SHP77 treated with DMSO at 0.1 percent for 48 hours (cell line): ENCODE measurements at places on chromosomes 3 and 15.
A peak's percentile ranks its signal among the peaks of the same experiment; 100 is the strongest.

- DNase-seq, result no peak
These were observed 36.7 kb downstream of the PTPN9 start for GRCh38 chr15:75542386-75542797.

DNA sequence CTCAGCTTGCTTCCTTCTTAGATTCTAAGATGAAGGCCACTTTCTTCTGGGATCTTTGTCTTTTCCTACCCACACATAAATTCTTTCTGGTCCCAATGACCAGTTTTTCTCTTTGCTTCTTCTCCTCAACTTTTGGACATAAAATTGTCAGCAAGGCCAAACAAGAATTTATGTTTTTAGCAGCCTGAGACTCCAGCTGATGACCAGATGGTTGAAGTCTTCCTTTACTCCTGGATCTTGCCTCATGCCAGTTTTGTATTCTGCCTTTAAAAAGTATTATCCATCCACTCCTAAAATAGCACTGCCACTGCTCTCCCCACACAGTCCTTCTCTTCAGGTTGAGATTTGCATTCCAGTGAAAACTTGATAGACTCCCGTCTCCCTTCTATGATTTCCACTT lies 236.0 kb downstream of the VPS13C start:
- no peak for DNase-seq

GRCh38 chr3:168707900-168708299 lies 612.2 kb upstream of the GOLIM4 start:
- no peak for DNase-seq

DNA sequence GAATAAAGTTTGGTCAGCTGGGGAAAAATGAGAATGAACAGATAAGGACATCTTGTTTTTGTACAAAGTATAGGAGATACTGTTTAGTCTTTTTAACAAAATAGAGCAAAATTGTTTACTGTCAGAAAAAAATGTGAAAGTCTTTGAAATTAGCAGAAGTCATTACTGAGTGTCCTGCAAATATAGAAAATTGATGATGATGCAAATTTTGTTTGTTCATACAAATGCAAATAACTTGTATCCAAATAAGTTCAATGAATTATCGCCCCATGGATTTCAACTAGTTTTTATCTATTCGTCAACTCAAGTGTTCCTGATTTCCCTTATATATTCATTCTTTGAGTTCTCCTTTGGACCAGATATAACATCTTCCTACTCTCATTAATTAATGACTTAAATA lies 378.0 kb upstream of the SGO1 start:
- no peak for DNase-seq

GRCh38 chr3:72270730-72271129 lies 485.8 kb upstream of the PROK2 start:
- no peak for DNase-seq

DNA sequence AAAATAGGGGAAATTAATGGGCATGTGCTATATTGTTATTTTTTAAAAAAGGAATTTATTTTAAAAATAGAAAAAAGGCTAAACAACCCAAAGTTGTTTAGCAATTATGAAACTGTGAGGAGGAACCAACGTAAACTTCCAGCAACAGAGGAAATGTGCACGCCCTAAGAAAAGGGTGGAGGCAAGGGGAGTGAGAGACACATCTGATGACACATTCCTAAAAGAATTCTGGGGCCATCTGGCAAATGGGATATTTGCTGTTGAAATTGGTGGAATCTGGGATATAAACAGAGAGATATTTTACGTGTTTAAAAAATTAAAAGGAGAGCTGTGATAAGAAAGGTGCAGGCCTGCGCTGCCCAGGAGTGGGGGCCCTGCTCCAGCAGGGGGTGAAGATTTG lies 50.8 kb upstream of the MUC13 start:
- DNase-seq, result no peak

- no peak for DNase-seq
These were observed 58.3 kb upstream of the TMEM115 start for GRCh38 chr3:50417637-50418033.

DNA sequence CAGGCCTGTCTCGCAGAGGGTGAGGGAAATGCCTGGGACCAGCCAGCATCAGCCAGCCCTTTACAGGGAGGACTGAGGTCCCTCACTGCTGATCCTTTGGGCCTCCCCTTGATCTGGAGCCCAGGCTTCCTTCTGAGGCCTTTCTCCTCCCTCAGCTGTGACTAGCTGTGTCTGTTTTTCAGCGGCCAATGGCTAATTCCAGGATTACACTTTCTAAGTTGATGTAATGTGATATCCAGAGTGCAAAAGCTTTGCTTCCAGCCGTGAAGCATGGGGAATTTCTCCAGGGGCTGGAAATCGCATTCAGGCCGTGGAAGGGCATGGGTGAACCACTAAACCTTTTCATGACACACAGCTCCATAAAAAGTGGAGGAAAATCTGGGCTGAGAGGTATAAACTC lies 157.6 kb downstream of the SHQ1 start:
- no peak for DNase-seq

DNA sequence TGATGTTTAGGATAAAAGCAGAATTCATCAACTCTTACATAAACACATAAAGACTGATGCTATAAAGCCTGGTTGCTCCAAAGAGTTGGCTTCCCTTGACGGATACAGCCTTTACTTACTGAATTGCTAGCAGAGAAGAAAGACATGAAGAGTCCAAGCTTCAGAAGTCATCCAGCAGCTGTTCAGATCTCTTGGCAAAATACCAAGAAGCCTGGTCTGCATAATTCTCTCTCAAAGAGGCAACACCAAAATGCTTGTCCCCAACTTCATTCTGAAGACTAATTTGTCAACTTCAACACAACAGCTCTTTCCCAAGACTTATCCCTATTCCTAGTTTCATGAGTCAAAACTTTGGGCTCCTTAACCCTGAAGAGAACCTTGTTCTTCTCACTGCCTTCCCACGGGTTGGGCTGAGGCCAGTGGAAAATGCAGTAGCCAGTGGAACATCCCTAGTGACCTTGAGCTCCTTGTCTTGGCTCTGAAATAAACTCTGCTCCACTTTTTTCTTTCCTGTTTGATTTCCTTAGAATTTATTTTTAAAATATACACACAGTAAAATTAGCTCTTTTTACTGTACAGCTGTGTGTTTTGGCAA lies 119.2 kb upstream of the THBS1 start:
- DNase-seq, result no peak

DNA sequence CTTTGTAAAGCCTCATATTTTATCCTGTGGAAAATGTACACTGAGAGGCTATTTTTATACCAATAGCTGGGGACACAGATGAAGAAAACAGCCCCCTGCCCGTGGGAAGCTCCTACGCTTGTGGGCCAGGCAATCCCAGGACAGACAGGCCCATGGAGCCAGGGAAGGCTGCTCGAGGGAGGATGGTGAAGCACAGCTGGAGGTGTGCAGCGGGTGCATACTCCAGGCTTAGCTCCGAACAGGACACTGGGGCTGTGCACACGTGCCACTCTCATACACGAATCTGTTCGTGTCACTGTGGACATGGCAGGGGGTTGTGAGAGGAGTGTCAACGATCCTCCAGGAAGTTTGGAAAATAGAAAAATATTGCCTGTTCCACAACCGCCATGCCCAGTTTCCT lies 36.1 kb downstream of the SMAD6 start:
- no peak for DNase-seq

DNA sequence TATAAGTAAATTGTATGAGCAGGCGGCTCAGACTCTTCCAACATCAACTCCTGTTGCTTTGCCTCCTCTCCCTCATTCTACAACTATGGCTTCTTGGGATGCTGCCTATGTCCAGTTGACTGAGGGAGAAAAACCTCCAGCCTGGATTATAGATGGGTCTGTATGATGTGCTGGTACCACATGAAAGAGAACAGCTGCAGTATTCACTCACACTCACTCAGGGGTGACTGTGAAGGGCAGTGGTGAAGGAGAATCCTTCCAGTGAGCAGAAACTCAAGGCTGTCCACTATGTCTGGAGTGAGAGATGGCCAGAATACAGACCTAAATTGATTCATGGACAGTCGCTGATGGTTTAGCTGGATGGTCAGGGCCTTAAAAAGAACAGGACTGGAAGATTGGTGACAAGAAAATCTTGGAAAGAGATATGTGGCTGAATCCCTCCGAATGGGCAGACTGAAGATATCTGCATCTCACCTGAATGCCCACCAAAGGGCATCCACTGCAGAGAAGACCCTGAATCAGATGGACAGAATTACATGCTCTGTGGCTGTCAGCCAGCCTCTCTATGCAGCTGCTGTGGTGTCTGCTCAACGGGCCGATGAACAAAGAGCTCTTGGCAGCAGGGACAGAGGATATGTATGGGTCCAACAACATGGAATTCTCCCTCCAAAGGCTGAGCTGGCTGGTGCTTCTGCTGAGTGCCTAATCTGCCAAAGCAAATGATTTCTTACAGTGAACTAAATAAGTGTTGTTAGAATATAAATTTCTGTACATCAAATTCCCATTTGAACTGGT lies 1.9 kb upstream of the BCL2L10 start:
- DNase-seq, result peak; percentile 5

GRCh38 chr3:99537416-99537815 lies 101.0 kb upstream of the COL8A1 start:
- DNase-seq, result no peak

DNA sequence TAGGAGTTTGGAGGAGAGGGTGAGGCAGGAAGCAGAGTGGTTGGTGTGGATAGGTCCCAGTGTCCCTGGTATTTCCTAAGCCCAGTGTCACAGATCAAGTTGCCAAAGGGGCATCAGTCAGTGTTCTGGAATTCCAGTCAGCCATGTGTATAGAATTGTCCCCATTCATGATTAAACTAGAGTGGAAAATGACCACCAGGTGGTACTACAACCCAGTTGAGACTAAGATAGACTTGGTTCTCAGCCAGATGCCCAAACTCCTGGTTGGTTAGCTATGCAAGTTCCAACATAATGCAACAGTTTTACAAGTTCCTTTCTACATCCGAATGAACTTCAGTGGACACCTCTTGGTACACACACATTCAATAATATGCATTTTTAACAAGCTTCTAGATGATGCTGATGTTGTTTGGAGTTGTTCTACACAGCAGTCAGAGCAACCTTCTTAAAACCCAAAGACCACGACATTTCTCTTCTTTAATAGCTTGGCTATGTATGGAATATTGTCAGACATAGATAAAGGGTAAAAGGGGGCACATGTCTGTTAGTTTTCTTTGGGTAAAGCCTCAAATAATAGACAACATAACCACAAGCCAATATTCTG lies 8.4 kb upstream of the ATR start:
- peak; percentile 56 for DNase-seq

DNA sequence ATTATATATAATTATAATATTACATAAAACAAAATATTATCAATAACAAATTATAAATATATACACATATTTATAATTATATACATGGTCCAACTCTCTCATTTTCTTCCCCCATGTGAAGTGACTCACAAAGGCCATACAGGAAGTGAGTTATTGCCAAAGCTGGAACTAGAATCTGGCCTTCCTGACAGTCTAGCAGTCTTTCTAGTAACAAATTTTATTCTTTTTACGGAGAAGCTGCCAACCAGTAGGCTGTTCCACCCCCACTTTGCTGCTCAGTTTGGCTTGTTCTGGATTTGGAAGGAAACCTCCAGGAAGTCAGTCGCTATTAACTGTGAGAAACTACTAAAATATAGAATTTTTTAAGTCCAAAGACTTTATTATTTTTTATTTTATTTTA lies 79.6 kb downstream of the DHX36 start:
- no peak for DNase-seq

DNA sequence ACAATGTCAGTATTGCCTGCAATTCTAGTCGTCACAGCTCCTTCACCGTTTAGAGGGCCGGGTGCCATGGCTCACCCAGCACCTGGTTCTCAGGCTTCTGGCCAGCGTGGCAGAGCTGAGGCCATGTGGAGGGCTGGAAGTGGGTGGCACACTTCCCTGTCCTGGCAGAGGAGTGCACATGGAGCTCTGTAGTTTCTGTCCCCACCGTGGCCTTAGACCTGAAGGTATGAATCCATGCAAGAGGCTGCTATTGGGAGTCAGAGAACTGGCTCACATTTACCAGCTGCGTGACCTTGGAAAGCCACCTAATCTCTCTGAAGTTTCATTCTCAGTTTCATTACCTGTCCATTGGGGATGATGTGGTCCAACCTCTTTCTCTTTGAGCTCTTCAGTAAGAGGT lies 22.2 kb downstream of the EPHB1 start:
- no peak for DNase-seq

DNA sequence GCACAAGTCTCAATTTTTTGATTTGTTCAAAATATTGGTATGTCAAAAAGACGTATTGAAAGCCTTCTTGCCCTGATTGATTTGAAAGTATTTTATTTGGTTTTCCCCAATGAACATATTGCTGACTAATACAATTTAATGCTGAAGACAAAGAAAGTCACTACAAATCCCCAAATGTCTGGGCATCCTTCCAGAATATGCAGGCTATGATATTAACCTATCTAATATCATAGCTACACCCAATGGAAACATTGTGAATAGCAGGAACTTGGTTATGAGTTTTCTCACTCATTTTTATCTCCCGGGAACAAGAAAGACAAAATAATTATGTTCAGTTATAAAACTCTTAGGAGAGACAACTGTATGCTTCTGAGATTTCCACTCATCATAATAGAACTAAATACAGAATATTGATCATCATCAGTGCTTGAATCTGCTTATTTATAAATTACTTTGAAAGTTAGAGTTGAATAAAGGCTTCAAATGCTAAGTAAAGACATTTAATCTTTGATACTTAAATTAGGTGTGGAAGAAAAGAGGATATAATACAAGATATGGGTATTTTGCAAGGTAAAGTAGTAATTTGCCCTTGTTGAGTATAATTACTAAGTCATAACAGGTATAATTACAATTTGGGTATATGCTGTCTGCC lies 483.9 kb downstream of the RBMS3 start:
- no peak for DNase-seq

- no peak for DNase-seq
These were observed 309.1 kb upstream of the C2CD4B start for GRCh38 chr15:62474021-62474770.
